ENCODE measurements at places on chromosomes 2 and 18. TPM values are rescaled to one million over a fixed set of nuclear protein-coding genes. Genes with fewer than 3 reads are reported as not detected.

Gene AOX1
- 11.1 TPM for polyA plus RNA-seq

Gene SMAD4
- polyA plus RNA-seq: 34.8 TPM

Gene NEB
- polyA plus RNA-seq: 0.52 TPM

Gene EMILIN2
- 58.0 TPM for polyA plus RNA-seq

Gene FEZ2
- 17.6 TPM for polyA plus RNA-seq
